ENCODE measurements at places on chromosomes 2 and 18. TPM values are rescaled to one million over a fixed set of nuclear protein-coding genes. Genes with fewer than 3 reads are reported as not detected.

PIEZO2 gene
- 8.8 TPM for total RNA-seq

FBXO11 gene
- 80.4 TPM for total RNA-seq

BBS5 gene
- total RNA-seq = 7.3 TPM

DLGAP1 gene
- total RNA-seq = 6.2 TPM

GREB1L gene
- total RNA-seq = 5.1 TPM

FAM124B gene
- 4.8 TPM for total RNA-seq

ACAA2 gene
- total RNA-seq = 39.4 TPM

LYPD6B gene
- total RNA-seq = not detected

MAPK4 gene
- total RNA-seq = 1.7 TPM

TPRKB gene
- total RNA-seq = 21.3 TPM

C2orf92 gene
- 10.3 TPM for total RNA-seq

ALKAL2 gene
- 21.2 TPM for total RNA-seq

- DNase-seq = no peak
Observed at GRCh38 chr2:183409662-183410061, 285.4 kb downstream of the NUP35 start.

- no peak for DNase-seq
Observed at GRCh38 chr2:38266382-38267061, 110.6 kb downstream of the ATL2 start.

DNA sequence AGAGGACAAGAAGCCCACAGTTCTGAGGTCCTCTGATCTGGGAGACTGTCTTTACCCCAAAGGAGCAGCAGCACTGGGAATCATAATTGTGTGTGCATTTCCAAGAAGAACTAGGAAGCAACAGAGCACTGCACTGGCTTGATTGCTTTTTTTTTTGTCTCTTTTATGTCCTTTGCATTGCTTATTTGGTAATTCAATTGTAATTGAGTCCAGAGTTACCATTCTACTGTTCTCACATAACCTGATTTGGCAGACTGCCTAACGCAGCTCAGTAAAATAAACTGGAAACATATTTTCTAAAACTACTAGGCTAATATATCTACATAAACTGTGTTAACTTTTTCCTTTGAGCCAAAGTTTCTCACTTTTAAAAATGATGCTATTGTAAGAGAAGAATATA, 190.3 kb upstream of the SLC8A1 start:
- DNase-seq = no peak

- DNase-seq = no peak
Observed at GRCh38 chr2:150767991-150768746, 280.7 kb upstream of the RND3 start.

DNA sequence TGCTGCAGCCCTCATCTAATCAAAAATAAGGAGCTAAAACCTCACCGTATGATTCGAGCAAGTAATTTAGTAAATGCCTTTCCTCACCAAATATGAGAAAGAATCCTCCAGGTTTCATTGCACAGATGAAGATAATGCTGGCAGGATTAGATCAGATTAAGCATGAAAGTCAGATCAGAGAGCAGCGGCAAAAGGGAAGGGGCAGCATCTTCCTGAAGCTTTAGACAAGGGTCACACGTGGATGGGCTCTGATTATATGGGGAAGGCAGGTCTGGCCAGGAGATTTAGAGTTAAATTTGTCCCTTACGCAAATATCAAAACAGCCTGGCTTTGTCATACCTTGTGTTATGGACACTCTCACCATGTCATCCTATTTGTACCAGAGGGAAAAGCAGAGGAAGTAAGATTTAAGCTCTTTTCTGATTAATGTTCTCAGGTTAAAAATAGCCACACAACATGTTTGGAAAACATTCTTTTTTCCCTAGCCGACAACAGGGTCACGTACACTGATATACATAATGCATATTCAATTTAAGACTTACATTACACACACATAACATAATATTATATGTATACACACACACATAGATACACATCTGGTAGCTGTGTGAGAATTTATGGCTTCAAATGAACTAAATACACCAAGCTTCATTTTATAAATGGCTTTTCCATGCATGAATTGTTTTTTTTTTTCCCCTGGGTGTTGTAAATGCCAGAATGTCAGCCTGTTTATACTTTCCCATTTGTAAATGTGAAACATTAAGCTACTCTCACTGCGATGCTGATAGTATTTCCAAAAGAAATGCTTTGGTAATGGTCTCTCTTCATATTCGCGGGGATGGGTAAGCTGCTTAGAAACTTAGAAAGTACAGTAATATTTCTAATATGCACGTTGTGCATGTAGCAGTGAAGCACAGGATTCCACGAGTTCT, 196.3 kb upstream of the SIX3 start:
- no peak for DNase-seq

DNA sequence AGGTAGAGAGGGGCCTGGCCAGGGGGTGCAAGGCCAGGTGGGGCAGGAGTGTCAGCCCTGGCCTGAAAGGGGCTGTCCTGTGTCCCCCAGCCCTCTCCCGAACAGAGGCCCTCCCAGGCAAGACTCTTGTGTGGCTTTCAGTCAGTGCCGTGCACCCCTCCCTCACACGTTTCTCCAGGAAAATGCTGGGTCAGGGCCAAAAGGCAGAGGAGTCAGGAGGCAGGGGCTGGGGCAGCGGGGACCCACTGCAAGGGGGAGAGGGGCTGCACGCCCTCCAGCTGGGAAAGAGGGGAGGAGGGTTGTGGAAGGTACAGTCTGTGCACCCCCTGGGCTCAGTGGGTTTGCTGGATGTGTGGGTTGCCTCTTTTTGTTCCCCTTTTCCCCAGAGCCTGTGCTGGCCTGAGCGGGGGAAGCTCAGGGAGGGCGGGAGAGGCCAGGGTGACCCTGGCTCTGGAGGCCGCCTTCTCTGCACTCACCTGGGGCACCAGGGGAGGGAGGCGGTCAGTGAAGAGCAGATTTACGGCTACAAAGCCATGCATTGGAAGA, 4.1 kb downstream of the KCNF1 start:
- no peak for DNase-seq

DNA sequence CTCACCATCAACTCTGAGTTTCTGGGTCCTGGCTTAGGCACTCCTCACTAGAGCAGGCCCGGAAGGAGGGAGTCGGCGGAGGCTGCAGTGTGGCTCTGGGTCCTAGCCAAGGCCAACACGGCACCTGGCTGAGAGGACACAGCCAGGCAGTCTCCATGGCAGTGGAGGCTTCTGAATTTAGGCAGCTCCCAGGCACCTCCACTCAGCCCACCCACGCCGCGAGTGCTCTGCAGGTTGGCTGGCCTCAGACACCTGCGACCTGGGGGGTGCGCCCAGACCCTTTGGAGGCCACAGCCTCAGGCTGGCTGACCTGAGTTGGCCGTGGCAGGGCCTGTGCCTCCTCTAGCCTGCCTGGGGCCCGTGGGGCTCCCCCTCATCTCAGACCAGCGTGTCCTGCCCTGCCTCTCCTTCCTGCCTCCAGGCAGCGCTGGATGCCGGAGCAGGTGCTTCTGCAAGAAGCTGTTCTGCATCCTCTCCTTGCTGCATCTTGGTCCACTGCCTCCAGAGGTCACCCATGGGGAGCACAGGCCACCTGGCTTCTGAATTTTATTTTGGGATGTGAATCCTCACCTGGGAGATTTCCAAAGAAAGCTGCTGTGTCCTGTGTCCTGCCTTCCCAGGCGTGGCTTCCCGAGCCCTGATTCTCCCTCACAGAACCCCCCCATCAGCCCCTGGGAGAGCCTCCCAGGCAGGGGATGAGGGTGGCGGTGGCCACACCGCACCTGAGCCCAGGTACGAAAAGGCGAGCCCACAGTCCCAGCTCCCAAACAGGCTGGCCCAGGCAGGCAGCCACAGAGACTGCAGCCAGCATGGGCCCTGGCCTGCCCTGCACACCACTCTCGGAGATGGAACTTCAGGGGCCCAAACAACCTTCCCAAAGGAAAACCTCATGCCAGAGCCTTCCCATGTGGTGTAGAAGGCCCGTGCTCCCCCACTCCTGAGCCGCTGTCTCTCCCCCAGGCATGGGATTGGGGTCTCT, 23.4 kb downstream of the AQP12A start:
- DNase-seq = no peak

GRCh38 chr2:1224901-1225300, 188.4 kb upstream of the TPO start:
- no peak for DNase-seq

DNA sequence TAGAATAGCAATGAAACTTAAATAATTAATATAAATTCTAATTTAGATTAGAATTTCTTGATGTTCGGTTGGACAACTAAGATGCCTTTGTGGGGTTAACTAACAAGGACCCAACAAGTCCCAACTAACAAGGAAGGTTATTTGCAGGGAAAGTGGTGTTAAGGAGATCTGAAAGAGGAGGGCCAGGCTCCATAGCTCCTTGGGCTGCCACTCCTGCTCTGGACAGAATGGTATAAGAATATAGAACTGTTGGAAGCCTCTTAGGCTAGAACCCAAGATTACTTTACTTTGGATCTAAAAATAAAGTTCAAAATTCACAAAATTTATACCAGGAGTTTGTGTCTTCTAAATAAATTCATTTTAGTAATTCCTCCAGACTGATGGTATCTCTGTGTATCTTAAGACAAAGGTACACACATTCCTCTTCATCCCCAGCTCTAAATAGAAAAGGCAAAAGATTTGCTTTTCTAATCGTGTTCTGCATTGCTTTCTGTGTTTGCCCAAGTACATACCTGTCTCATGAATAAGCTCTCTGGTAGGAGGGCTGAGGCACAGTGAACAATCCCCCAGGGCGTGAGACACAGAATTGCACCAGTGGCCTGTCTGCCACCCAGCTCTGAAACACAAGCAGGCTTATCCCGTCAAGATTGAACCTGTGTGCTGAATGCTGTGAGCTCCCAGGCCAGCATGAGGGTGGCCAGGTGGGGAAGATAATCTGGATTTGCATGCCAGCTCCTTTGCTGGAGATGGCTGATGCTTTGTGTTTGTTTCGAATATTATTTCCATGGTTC, 176.0 kb downstream of the ACKR3 start:
- DNase-seq = no peak

- DNase-seq = no peak
Observed at GRCh38 chr18:28150925-28151324, 26.0 kb downstream of the CDH2 start.

- DNase-seq = no peak
Observed at GRCh38 chr2:186455613-186456012, 30.4 kb upstream of the ZC3H15 start.

GRCh38 chr18:34281722-34282121, 57.0 kb upstream of the NOL4 start:
- DNase-seq = no peak

DNA sequence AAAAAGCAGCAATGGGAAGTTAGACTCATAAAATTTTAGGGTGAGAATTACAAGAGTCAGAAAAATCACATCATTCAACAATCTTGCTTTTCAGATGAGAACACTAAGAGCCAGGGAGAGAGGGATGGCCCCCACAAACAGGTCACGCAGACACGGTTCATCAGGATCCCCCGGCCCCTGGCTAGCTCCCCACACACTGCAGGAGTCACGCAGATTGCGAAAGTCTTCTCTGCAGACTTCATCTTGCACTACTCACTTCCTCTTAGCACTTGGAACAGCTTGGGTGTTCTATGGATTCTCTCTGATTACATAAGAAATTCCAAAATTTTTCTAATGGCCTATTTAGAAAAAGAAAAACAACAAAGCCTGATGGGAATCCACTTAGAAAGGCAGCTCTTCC, 21.6 kb upstream of the SULT1C2 start:
- DNase-seq = peak; percentile 58

DNA sequence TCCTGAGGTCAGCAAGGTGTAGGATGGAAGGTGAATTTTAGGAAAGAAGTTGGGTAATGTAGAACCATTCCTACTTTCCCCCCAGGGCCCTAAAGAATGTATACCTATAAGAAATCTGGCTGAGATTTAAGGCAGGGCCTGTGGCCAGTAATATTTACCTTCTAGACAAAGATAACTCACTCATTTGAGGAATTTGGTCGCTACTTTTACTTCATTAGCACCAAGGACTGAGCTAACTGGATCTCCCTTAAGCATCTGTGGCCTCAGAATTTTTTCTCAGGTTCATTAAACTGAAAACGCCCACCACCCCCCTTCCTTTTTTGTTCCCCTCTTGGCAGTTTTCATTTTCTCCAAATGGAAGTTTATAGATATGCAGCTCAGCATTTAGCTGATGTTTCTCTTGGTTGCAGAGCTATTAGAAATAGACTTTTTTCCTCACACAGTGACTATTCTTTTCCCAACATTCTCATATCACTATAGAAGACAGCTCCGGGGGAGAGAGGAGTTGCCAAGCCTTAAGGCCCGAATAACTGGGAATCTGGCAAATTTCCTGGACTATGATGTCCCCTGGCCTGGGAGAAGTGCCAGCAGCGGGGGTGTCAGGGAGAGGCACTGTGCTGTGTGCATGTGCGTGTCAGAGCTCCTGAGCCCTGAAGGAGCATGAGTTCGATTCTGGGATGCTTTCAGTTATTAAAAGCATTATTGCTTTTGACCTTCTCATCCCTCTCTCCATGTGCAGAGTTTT, 310.9 kb downstream of the PRKCE start:
- DNase-seq = peak; percentile 93

- no peak for DNase-seq
Observed at GRCh38 chr2:11672407-11672806, 2.4 kb upstream of the NTSR2 start.

DNA sequence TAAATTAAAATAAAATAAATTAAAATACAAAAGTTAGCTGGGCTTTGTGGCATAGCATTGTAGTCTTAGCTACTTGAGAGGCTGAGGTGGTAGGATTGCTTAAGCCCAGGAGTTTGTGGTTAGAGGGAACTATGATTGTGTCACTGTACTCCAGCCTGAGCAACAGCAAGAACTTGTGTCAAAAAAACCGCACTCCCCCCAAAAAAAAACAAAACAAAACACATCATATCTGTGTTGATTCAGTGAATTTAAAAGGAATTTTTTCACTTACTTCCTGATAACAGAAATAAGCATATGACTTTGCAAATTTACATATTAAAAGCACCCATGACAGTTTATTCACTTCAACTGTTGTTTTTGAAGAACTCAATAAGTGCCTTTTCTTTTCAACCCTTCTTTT, 68.1 kb upstream of the PELI1 start:
- no peak for DNase-seq

GRCh38 chr2:217866457-217866856, 136.3 kb downstream of the TNS1 start:
- DNase-seq = peak; percentile 26

GRCh38 chr2:25270061-25270460, 71.7 kb downstream of the DNMT3A start:
- no peak for DNase-seq

DNA sequence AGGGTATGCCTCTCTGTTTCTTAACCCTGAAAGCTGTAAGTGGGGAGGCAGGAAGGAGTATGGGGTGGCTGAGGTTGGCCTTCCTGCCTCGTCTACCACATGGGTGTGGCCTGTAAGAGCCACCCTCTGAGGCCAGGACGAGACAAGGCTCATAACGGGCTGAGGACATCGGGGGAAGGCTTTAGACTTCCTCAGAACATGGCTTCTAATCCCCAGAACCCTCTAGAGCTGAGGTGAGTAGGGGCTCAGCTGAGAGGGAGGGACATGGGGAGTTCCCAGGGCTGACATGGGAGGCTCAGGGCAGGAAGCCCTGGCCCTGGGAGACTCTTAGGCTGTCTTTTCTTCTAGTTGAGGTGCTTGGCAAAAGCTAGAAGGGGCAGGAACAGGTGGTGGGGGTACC, 36.7 kb downstream of the EMX1 start:
- no peak for DNase-seq

- peak; percentile 38 for DNase-seq
Observed at GRCh38 chr2:124025171-124025580, at the start of gene CNTNAP5. Gene CNTNAP5, plus strand, starts transcription at chr2:124025287. Its CDS starts 364 bp downstream, at chr2:124025651.

All from aorta (tissue), 5 donors.